ENCODE measurements at places on chromosomes 1 and 21.

GRCh38 chr1:219581344-219581743, 31.6 kb downstream of the ZC3H11B start:
- no peak for DNase-seq

DNA sequence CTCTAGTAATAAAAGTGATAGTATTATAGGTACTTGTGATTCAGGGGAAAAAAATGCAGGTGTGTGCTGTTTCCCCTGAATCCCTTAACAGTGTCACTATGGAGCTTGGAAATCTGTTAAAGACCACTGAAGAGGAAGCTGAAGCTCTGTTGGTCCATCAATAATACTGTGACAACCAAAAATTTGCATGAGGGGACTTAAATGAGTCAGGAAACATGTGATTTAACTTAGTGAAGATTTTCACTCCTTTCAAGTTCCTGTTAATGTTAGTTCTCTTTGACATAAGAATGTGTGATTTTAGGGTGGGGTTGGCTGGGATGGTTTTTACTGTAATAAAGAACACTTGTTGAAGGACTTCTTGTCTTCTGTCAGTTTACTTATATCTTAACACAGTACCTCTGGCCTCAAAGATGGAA, 32.0 kb downstream of the VANGL2 start:
- no peak for DNase-seq

DNA sequence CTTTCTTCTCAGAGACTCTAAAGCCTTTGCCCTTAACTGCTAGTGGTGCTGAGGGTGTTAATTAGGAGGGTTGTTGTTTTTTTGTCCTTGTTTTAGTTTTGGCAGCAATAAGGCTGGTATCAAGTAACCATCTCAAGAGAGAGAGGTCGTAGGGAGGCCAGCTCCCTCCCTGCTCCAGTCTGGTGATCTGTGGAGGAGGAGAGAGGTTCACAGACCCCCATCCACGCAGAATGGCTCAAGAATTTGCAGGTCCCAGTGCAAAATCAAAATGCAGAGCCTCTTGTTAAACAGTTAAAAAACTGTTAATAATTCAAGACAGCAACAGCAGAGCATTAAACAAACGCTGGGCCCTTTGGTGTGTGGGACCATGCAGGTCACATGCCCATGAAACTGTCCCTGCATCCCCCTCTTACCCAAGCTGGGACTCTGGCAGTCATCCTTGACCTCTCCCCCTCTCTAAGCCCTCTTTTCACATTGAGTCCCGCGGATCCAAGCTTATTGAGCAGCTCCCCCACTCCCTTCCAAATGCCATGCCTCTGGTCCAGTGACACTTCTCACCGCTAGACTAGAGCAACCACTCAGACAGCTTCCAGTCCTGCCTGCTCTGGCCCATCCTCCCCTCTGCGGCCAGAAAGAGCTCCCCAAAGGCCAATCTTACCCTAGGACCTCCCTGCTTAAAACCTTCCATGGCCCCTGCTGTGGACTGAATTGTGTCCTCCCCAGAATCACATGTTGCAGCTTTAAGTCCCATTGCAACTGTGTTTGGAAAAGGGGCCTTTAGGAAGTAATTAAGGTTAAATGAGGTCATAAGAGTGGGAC, 47.7 kb upstream of the RPL11 start:
- DNase-seq, result no peak

GRCh38 chr21:44461005-44461404, 5.7 kb downstream of the LRRC3 start:
- DNase-seq, result no peak

DNA sequence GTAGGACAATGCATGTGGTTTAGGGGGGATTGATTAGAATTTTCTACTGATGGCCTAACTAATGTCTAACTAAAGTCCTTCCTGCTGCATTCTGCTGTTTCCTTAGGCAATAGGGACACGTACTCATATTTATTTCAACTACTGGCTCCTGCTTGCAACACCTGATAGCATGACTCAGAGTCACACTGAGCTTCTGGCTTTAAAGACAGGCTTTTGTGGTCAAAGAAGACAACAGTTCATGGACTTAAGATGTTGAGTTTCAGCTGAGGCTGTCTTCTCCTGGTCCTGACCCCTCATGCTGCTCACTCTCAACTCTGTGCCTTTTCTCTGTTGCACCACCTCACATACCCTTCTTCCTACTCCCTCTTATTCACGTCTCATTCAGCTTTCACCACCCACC, 29.1 kb upstream of the TRABD2B start:
- no peak for DNase-seq

- no peak for DNase-seq
These were observed 210.6 kb upstream of the HOOK1 start for GRCh38 chr1:59604191-59604590.
